ENCODE measurements at places on chromosomes 1 and 21. TPM values are rescaled to one million over a fixed set of nuclear protein-coding genes. Genes with fewer than 3 reads are reported as not detected.

Gene SLC35A3
- 25.7 TPM for total RNA-seq

Gene RASSF5
- total RNA-seq, result 0.63 TPM

Gene LYPD8
- 0.37 TPM for total RNA-seq

Gene SLAMF7
- not detected for total RNA-seq

Gene KIF26B
- total RNA-seq, result 7.5 TPM

Gene TADA1
- total RNA-seq, result 7.7 TPM

Gene ITLN2
- total RNA-seq, result not detected

Gene ERICH3
- total RNA-seq, result not detected

Gene PPIAL4G
- total RNA-seq, result not detected

Gene NUAK2
- 6.9 TPM for total RNA-seq

Gene GUCA2A
- total RNA-seq, result not detected

Gene XKR8
- total RNA-seq, result 9.6 TPM

Gene GJA8
- total RNA-seq, result not detected

Gene SLC9A1
- 50.6 TPM for total RNA-seq

Gene NBPF10
- total RNA-seq, result 2.4 TPM

Gene LRRC53
- total RNA-seq, result not detected

Gene THEM5
- total RNA-seq, result not detected

Gene SPRR1A
- total RNA-seq, result not detected

Gene NUP210L
- not detected for total RNA-seq

Gene LRRC7
- total RNA-seq, result 0.18 TPM

Gene NPPA
- total RNA-seq, result not detected

Gene TMEM79
- 2.1 TPM for total RNA-seq

Gene MPC2
- total RNA-seq, result 116 TPM

Gene CD58
- total RNA-seq, result 7.4 TPM

Gene MASP2
- not detected for total RNA-seq

Gene KIF14
- 5.3 TPM for total RNA-seq

Gene MAN1C1
- 0.07 TPM for total RNA-seq

Gene RNF186
- not detected for total RNA-seq

Gene ZC3H12A
- 5.8 TPM for total RNA-seq

Gene OR2G6
- total RNA-seq, result not detected

Gene NEGR1
- total RNA-seq, result 64.5 TPM

Gene LCE6A
- total RNA-seq, result not detected

Gene CYP4A11
- total RNA-seq, result not detected

Gene S100A14
- total RNA-seq, result not detected

Gene C4BPA
- not detected for total RNA-seq

Gene MROH9
- 0.10 TPM for total RNA-seq

Gene RAB7B
- 2.6 TPM for total RNA-seq

Gene CD1B
- total RNA-seq, result not detected

Gene DDX20
- total RNA-seq, result 18.3 TPM

Gene ZNF593OS
- not detected for total RNA-seq

Gene ASTN1
- not detected for total RNA-seq

Gene NT5C1A
- not detected for total RNA-seq

Gene FCRL2
- total RNA-seq, result not detected

All from HFFc6 (cell line).